CD4-positive, alpha-beta T cell treated with Interleukin-2 at 100 ng/mL for 4 hours (primary cell): ENCODE measurements at places on chromosomes 16 and 17.

DNA sequence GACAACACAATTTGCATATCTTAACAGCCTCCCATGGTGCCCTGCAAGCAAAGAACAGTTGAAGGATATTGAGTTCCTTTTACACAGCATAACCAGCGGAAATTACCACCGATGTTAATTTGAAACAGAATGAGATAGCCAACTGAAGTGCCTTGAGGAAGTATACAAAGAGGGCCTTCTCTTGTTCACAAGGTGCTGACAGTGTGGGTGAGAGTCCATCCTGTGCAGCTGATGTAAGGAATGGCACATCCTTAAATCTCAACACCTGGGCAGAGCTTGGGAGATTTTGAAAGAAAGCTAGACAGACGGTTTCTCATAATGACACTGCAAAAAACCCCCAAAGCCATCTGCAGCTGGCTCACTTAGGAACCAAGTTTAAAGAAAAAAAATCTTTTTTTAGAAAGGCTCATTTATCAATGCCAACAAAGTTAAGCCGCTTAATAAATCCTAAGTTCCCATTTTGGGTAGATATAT, 818.6 kb downstream of the KCNJ2 start:
- DNase-seq, result no peak

- no peak for DNase-seq
Measured at GRCh38 chr17:71753070-71753469, 367.8 kb upstream of the SOX9 start.

- DNase-seq, result no peak
Measured at GRCh38 chr17:73561111-73561510, 83.1 kb downstream of the SDK2 start.

- DNase-seq, result peak; percentile 82
Measured at GRCh38 chr16:30458561-30459394, 13.1 kb upstream of the SEPHS2 start.

- DNase-seq, result peak; percentile 35
Measured at GRCh38 chr16:89615596-89616090, 2.2 kb downstream of the DPEP1 start.

DNA sequence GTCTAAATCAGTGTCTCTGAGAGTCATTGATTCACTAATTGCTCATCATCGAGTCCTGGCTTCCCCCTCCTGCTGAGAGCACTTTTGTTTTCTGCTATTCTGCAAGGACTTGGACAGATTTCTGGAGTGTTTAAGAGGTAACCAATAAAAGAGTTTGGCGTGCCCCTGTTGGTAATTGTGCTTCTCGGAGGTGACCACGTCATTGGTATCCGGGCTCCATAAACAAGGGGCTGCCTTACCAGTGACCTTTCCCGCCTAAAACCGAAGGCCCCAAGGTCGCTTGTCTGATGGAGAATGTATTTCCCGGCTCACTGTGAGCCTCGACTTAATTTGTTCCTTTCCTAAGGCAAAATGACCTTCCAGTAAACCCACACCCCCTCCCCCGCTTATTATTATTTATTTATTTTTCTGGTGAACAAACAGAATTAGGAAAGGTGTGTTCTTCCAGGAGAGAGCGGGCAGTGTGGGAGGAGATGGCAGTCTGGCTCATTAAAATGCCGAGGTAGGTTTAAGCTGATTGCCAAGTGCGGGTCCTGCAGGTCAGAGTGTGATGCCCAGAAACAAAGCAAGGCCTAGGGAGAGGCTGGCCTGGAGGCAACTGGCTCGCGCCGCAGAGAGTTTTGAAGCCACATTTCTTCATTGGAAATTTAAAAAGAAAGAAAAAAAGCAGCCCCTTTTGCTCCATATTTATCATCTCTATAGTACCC, 30.2 kb downstream of the MSI2 start:
- DNase-seq, result no peak

DNA sequence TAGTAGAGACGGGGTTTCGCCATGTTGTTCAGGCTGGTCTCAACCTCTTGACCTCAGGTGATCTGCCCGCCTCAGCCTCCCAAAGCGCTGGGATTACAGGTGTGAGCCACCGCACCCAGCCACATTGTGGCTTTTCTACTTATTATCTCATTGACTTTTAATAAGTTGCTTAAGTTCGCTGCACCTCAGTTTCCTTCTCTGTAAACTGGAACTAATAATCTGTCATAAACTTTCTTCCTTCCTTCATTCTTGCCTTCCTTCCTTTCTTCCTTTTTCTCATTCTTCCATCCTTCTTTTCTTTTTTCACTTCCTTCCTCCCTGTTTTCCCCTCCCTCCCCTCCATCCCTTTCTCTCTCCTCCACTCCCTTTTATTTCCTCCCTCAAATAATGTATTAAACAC, 192.2 kb downstream of the MAF start:
- DNase-seq, result no peak

DNA sequence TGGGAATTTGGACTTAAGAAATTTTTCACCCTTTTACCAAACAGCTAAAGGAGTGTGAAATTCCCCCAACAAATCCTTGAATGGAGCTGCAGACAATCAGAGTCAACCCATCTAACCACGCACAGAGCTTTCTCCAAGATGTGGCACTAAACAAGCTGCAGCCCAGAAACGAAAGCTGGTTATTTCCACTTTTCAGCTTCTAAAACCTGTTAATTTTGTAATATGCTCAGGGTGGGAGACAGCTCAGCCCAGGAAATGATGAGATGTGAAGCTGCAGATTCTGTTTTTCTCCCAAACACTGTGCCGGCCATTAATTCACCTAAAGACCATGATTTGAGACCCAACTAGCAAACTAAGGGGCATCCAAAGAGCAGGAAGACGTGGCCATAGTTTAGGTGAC, 33.2 kb upstream of the ABR start:
- no peak for DNase-seq

DNA sequence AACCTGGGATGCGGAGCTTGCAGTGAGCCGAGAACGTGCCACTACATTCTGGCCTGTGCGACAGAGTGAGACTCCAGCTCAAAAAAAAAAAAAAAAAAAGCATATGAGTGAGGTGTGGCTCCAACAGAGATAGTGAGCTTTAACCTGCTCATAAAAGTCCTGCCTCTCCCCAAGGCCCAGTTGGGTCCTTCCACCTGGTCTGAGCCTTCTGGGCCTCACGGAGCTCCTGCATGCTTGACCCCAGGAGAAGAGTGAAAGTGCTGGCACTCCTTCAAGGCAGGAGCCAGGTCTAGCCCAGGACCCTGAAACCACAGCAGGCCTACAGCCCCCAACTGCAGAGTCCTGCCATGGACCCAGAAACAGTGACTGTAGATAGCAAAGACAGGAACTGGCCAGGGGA, 17.7 kb downstream of the HSD11B2 start:
- DNase-seq, result no peak

GRCh38 chr16:1407753-1408152, 6.8 kb downstream of the UNKL start:
- DNase-seq, result no peak

DNA sequence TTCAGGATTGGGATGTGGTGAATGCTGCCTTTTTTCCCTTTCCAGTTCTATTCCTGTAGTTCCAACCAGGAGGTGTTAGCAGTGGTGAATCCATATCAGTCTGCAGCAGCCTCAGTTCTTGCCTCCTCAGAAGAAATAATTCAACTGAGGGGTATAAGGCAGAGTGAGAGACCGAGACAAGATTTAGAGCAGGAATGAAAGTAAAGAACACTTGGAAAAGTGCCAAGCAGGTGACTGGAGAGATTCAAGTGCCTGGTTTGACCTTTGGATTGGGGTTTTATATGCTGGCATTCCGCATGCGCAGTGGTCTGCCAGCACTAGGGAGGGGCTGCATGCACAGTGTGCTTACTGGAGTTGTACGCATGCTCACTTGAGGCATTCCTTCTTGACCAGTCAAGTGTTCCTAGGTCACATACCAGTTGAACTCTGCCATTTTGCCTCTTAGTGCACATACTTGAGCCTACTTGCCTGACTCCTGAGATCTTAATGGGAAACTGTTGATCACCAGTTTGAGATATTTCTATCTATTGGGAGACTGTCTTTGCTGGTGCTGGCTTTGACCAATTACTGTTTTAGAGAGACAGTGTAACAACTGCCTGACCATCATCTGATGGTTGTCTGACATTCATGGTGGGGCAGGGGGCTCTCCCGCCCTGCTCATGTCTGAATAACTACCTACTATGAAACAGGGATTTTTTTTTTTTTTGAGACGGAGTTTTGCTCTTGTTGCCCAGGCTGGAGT, 680 bp upstream of the CCL15 start:
- no peak for DNase-seq

- DNase-seq, result no peak
Measured at GRCh38 chr17:64443086-64443760, 5.7 kb upstream of the MILR1 start.

GRCh38 chr16:86685076-86685475, 106.7 kb downstream of the FOXL1 start:
- no peak for DNase-seq

DNA sequence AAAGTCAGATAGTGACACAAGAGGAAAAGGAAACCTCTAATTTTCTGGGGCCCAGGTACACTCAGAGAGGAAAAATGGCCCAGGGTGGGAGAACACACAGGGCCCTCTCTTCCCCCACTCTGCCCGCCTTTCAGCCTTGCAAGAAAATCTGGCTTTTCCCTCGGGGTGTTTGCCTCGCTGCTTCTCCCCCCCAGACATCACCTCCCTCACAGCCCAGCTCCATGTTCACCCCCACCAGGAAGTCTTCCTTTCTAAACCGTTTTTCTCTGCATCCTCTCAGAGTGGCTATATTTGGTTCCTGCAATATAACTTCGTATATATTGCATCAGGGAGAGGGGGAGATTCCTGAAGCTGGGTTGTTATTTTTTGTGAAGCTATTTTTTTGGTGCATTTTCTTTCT, 27.3 kb downstream of the RPRML start:
- DNase-seq, result no peak

GRCh38 chr16:81716478-81717225, 62.4 kb upstream of the PLCG2 start:
- DNase-seq, result peak; percentile 57

- no peak for DNase-seq
Measured at GRCh38 chr17:15479703-15480102, 12.3 kb upstream of the CDRT4 start.

DNA sequence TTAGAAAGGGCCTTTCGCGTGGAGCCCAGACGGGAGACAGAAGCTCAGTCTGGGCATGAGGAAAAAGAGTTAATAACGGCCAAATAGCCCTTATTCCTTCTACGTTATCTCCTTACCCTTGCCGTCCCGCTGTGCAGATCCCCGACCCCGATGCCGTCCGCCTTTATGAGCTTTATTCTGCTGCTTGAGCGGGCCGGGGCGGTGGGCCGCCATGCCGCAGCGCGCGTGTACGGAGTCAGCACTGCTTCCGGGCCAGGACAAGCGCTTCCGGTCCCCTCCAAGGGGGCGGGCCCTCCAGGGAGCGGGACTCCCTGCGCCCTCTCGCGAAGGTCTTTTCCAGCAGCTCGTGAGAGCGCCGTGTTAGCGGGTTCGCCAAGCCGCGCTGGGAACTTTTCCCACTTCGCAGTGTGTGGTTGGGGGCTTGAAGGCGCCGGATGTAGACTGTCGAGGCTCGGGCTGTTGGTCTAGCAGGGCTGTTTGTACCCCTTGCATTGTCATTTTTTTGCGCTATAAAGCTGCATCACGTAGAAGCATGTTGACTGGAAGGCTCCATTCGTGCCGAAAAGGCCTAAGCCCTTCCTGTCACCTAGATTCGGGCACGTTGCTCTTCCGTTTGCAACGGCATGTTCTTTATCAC, at the start of gene TSR1:
Gene TSR1 (minus strand): TSS at position 243 of the 637 bp plus-strand sequence. CDS start 30 bp downstream, at position 213.
- peak; percentile 85 for DNase-seq

DNA sequence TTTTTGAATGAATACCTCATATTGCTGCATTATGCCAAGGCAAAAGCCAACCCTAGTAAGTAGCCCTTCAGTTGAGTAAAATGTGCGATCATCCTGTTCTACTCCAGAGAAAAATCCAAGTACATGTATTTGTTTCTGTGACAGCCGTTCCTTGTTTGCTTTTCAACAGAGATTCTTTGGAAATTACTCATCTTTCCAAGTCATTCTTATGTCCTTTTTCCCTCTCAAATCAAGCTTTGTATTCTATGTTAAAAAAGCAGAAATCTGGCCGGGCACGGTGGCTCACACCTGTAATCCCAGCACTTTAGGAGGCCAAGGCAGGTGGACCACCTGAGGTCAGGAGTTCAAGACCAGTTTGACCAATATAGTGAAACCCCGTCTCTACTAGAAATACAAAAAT, 112.9 kb upstream of the HAS3 start:
- no peak for DNase-seq

- no peak for DNase-seq
Measured at GRCh38 chr17:1843947-1844346, 14.1 kb downstream of the RPA1 start.

- DNase-seq, result no peak
Measured at GRCh38 chr16:84898447-84898846, 78.7 kb downstream of the CRISPLD2 start.

DNA sequence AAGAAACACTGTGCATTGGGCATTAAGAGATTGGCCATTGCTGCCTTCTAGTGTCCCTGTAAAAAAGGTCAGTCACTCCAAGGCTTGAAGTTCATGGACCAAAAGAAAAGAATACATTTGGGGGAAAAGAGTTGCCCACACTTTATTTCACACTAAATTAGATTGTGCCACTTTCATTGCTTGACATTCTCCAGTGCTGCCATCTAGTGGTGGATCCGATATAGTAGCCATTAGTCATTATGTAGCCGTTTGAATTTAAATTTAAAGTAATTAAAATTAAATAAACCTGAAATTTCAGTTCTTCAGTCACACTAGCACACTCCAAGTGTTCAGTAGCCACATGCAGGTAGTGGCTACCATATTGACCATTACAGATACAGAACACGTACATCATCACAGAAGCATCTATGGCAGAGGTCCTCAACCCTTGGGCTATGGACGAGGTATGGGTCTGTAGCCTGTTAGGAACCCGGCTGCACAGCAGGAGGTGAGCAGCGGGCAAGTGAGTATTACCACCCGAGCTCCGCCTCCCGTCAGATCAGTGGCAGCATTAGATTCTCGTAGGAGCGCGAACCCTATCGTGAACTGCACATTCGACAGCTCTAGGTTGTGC, 21.9 kb upstream of the CDH5 start:
- DNase-seq, result peak; percentile 45

DNA sequence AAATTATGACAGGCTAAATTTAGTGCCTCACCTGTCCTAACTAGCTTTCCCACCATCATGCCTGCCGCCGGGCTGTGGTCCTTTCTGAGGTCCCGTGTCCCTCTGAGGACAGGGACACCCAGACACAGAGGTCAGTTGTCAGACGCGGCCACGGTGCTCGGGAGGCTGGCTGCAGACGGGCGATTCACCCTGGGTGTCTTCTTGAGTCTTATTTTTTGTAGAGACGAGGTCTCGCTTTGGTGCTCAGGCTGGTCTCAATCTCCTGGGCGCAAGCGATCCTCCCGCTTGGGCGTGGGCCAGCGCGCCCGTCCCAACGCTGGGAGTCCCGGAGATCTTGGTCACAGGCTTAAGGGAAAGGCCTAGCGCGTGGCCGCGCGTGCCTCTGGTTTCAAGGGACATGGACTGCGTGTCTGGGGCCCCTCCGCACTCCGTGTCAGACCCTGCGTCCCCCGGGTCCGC, 797 bp upstream of the RAB11FIP3 start:
- DNase-seq, result no peak
